ENCODE measurements at places on chromosomes 5 and 9.

- no peak for DNase-seq
These were observed 79.6 kb upstream of the KLF4 start for GRCh38 chr9:107569174-107569573.

DNA sequence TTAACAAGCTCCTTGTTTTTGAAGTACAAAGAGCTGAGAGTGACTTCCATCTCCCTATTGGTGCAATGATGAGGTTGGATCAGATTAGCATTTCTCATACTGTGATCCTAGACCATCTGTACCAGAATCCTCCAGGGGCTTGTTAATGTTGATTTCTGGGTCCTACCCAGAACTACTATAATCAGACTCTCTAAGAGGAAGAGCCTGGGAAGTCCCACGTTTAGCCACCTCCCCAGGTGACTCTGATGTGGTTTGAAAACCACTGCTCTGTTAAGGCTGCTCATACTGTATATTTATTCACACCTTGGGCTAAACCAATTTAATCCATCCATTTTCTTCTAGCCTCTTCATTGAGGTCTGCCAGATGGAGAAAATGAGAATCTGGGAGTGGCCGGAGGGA is 49.6 kb upstream of the SMIM32 start:
- no peak for DNase-seq

DNA sequence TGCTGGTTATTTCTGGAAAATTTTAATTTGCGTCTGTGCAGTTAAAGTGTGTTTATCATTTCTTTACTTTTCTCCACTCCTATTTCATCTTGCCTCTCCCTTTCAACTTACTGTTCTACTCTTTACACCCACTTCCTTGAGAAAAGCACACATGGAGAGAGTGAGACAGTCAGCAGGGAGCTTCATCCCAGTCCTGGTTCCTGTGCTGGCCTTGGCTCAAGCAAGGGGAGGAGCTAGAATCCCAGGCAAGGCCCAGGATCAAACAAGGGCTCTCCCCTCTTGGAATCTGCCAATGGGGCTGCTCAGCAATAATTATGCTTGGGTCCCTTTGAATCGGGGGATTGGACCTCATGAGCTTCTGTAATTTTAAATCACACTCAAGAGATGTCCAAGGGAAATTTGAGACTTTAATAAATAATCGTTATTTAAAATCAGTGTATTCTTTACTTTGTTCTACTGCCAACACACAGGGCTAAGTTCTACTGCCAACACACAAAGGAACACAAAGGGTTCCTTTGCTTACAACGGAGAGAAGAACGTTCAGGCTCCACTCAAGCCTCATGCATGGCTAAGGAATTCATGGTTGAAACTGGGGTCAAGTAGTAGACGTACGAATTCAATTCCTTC is 439.3 kb upstream of the DAB2 start:
- no peak for DNase-seq

GRCh38 chr9:109799792-109800191 is 19.8 kb downstream of the PALM2AKAP2 start:
- DNase-seq: no peak

- DNase-seq: no peak
These were observed 115.7 kb upstream of the C9orf72 start for GRCh38 chr9:27688954-27689353.

DNA sequence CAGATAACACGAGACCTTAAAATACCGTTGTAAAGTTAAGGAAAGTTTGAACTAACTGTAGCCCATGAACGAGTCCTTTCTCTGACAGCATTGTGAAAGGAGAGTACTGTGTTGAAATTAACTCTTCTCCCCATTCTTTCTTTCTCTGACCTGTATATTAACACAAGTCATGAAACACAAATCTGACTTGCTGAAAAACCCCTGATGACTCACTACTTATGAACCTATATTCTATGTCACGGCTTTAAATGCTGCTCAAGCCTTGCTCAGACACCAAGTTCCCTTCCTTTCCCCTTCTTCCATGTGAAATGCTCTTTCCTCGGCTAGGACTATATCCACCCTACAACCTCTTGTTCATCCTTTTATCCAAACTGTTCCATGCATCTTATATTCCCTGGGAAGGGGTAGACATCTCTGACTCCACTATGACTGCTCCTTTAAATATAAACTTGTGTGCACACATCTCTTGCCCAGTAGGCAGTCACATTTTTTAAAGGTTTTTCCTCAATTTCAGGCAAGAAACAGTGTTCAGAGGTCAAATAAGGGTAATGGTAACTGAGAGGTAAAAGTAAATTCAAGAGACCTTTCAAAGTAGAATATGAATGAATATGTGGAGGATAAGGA is 142.9 kb downstream of the NFIB start:
- no peak for DNase-seq

GRCh38 chr5:151254556-151254955 is 1.6 kb downstream of the GM2A start:
- no peak for DNase-seq

- no peak for DNase-seq
These were observed 52.9 kb downstream of the CAMK4 start for GRCh38 chr5:111277061-111277460.

- DNase-seq: no peak
These were observed 380.6 kb downstream of the TLE4 start for GRCh38 chr9:79952401-79952800.

- DNase-seq: no peak
These were observed 498.0 kb downstream of the SPOCK1 start for GRCh38 chr5:137001026-137001569.

DNA sequence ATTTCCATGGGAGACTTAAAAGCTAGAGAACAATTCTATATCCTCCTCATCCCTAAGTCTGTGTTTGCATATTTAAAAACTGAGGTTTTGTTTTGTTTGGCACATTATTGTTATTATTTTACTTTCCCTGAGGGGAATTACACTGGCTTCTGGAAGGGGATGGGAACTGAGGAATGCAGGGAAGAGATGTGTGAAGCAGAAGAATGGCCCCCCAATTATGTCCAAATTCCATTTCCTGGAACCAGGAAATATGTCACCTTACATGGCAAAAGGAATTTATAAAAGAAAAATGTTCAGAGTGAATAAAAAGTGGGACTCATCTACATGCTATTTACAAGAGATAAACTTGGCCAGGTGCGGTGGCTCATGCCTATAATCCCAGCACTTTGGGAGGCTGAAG is 129.8 kb downstream of the MARCHF11 start:
- no peak for DNase-seq

DNA sequence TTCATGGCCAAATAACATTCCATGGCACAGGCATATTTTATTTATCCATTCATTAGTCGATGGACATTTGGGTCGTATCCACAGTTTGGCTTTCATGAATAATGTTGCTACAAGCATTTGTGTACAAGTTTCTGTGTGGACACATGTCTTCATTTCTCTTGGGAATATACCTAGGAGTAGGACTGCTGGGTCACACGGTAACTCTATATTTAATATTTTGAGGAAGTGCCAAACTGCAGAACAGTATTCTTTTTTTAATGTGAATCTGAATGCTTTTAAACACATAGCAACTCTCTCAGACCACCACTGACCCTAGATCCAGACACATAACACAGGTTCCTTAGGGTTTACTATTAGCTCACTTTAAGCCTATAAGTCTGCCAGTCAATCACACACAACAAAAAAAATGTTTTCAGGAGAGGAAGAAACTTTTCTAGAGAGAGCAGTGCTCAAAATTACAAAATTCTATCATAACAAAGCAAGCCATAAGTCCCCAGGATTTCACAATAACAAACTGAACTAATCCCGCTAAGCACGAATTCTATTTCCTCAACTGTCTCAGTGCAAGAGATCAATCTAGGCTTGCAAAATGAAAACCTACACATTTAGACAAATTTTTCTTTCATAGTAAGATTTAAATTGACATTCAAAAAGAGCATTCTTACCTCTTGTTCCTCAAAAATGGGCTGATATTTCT is 41.8 kb upstream of the GABBR2 start:
- no peak for DNase-seq
